ENCODE measurements at places on chromosomes 1 and 21. TPM values are rescaled to one million over a fixed set of nuclear protein-coding genes. Genes with fewer than 3 reads are reported as not detected.

HOOK1 gene
- total RNA-seq = 13.6 TPM

CFHR2 gene
- 0.28 TPM for total RNA-seq

- no peak for DNase-seq
Measured at GRCh38 chr1:81607924-81608323, 192.8 kb upstream of the ADGRL2 start.

DNA sequence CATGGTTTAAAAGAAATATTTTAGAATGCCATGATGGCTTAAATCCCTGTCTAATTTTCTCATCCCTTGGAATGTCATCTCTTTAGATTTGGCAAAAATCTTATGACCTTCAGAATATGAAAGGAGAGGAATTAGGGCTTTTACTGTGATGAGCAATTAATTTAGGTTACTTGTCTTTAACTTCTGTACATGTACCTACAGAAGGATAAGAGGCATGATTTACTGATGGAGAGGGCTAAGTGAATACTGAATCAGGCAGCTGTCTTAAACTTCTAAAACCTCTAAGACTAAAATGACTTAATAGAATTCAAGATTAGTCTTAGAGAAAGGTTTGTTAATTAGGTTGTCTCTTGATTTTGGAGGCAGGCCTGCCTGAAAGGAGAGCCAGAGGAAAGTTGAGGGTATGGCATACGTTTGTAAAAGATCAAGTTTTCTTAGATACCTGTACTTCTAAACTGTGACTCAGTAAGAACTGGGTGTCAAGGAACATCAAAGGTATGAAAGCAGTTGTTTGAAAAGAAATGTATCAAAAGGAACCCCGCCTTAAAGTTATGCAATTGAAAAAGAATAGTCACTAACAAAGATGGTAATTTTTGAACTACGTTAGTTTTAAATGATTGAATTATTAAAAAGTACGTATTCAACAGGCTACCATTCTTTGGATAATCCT lies 12.5 kb downstream of the MACO1 start:
- no peak for DNase-seq

DNA sequence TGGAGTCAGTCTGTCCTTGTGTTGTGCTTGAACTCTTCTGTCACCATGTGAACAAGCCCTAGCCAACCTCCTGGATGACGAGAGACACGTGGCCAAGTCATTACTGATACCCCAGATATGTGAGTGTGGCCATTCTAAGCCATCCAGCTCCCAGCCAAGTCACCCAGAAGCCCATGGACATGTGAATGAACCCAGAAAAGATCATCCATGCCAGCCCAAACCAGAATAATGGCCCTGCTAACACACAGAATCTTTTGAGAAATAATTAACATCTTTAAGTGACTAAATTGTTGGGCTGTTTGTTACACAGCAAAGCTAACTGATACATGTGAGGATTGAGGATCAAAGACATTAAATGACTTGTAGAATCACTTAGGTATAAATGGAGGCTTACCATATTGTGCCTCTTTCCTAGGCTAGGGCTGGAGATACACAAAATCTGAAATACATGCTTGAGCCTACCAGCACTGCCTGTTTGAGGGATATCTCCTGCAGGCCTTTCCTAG lies 38.2 kb downstream of the KANK4 start:
- DNase-seq = no peak

- no peak for DNase-seq
Measured at GRCh38 chr1:204319462-204319861, 40.3 kb downstream of the PLEKHA6 start.

GRCh38 chr1:105294838-105295237 lies 1545.1 kb downstream of the AMY1C start:
- no peak for DNase-seq
